AG09319 (cell line): ENCODE measurements at places on chromosomes 3 and 15.
A peak's percentile ranks its signal among the peaks of the same experiment; 100 is the strongest.

DNA sequence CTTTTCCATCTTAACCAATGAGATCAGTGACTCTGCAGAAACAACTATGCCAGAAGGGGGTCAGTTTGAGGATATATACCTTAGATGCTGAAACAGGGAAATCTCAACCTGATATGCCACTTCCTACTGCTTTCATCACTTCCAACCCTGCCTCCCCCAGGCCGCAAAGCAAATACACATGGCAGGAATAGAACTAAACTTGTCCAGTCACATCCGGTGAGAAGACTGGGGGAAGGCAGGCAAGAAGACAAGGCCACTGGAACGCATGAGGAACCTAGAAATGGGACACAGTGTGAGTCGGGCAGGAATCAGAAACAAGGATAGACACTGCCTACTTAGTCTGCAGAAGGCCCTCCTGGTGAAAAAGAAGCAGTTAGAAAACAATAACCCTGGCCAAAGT is 90.6 kb downstream of the MYO5A start:
- DNase-seq = no peak

DNA sequence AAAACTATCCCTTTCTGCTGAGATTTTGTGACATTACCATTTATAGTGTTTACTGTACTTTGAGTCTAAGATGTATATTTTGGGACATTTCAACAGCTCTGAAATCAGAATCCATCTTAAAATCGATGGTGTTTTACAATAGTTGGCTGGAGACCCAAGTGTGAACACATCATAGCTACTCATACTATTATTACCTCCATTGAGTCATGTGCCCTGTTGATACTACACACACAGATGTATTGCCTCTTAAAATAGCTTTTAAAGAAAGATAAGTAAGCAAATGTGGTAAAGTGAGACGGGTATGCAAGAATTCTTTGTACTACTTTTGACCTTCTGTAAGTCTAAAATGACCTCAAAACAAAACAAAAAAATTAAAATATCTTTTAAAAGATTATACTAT is 6.7 kb downstream of the LMOD3 start:
- DNase-seq = no peak

- no peak for DNase-seq
Observed at GRCh38 chr3:32816439-32817256, 1.1 kb upstream of the TRIM71 start.

- no peak for DNase-seq
Observed at GRCh38 chr3:47409284-47409683, 28.5 kb downstream of the PTPN23 start.

- DNase-seq = no peak
Observed at GRCh38 chr15:40685376-40685775, 9.6 kb upstream of the RAD51 start.

DNA sequence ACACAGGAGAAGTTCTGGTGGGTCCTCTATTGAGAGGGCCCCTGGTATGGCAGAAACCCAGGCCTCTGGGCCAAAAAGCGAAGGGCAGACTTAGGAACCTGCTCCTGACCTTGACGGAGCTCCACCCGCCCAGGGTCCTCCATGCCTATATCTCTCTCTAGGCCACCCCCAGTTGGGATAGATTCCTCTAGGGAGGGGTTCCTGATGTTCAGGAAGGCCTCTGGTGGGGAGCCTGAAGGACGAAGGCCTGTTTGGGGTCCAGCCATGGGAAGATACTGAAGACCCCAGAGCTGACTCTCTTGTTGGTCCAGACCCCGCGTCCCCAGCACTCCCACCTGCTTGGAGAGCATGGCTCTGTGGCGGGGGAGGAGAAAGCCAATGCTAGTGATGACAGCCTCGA is 104.2 kb downstream of the CORO2B start:
- no peak for DNase-seq

- DNase-seq = no peak
Observed at GRCh38 chr3:127260826-127261555, 26.9 kb downstream of the PRR20G start.

GRCh38 chr15:79970624-79971434 is at the start of gene BCL2A1:
Gene BCL2A1, minus strand, starts transcription at chr15:79971196. Its CDS starts 77 bp downstream, at chr15:79971119.
- peak; percentile 36 for DNase-seq

DNA sequence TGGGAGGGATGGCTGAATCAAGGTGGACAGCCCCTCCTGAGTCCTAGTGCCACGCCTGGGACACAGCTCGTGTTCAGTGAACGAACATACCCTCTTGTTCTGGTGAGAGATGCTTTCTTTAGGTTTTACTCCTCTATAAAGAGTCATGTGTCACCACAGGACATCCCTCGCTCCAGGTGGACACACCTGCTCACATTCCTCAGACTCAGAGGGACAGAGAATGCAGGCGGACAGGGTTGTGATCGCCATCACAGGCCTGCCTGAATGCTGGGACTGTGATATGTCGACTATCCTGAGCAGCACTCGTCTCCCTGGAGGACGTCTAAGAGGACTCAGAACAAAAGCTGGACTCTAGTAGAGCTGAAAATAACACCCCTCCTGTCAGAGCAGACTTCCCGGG is 96.4 kb upstream of the SNRPA1 start:
- DNase-seq = no peak

- no peak for DNase-seq
Observed at GRCh38 chr15:77942611-77943211, 134.8 kb downstream of the TBC1D2B start.

DNA sequence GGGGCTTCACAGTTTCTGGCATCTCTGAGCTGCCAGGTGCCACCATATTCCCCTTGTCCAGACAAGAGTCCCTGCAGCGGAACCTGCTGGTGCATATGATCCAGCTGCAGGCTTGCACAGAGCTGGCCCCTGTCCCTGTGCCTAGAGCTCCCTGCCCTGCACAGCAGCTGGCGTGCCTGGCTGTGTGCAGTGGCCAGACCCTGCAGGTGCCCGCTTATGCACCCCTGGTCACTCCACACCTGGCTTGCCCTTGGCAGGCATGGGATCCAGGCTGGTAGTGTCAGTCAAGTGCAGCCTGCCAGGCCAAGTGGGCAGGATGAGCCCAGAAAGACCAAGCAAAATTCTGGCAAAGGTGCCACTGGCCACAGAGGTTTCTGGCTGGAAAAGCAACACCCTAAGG is 88.6 kb upstream of the TTBK2 start:
- DNase-seq = no peak

GRCh38 chr15:38992930-38993329 is 428.3 kb upstream of the RASGRP1 start:
- DNase-seq = no peak

GRCh38 chr15:67558502-67558901 is 16.0 kb downstream of the MAP2K5 start:
- no peak for DNase-seq

- DNase-seq = no peak
Observed at GRCh38 chr15:25743548-25744275, 119.4 kb downstream of the ATP10A start.

- DNase-seq = no peak
Observed at GRCh38 chr15:89071471-89071870, 16.8 kb upstream of the ABHD2 start.

DNA sequence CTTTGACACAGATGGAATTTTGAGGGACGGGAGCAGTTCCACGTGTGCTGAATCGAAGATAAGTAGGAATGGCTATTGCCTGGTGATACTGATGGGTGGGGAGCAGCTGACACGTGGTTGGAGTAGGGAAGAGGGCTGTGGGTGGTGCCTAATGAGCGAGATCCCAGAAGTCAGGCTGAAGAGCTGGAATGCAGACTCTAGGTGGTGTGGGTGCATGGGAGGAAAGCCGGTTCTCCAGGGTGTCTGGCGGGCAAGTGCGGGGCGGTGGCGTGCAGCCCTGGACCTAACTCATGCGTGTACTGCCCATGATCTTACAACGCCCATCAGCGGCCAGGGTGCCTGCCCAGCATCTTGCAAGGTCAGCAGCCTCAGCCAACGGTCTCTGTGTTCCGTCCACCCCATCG is 63.1 kb downstream of the ARNT2 start:
- DNase-seq = no peak
